AG10803 (cell line): ENCODE measurements at places on chromosomes 6 and 20.

DNA sequence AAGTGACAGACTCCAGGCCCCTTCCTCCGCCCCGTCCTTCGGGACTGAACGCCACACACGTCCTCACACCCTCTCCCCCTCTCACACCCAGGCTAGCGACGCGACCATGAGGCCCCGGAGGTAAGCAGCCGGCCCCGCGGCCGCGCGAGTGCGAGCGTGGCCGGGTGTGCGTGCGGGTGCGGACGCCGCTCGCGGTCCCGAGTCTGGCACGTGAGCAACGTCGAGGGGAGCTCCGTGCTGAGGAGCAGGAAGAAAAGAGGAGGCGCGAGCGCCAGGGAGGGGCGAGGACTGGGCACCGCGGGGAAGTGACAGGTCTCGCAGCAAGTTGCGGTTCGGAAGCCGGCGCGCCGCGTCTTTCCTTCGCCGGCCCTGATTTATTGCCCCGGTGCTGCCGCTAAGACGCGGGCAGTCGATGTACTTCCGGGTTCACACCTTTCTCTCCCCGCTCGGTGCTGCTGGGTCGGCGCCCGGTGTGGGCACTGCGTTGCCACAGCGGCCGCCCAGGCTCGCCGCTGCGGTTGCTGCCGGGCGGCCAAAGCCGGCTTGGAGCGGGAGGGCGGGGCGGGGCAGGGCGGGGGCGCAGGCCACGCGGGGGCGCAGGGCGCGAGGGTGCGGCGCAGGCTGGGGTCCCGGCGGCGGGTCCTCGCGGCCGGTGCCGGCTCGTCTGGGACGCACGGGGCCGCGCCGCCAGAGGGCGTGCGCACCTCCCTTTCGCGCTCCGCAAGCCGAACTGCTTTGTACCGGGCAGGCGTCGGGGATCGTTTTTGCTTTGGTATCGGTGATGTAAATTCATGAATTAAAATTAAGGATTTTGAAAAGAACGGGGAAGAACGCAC lies 15.8 kb upstream of the LIN28B start:
- peak; percentile 17 for DNase-seq

DNA sequence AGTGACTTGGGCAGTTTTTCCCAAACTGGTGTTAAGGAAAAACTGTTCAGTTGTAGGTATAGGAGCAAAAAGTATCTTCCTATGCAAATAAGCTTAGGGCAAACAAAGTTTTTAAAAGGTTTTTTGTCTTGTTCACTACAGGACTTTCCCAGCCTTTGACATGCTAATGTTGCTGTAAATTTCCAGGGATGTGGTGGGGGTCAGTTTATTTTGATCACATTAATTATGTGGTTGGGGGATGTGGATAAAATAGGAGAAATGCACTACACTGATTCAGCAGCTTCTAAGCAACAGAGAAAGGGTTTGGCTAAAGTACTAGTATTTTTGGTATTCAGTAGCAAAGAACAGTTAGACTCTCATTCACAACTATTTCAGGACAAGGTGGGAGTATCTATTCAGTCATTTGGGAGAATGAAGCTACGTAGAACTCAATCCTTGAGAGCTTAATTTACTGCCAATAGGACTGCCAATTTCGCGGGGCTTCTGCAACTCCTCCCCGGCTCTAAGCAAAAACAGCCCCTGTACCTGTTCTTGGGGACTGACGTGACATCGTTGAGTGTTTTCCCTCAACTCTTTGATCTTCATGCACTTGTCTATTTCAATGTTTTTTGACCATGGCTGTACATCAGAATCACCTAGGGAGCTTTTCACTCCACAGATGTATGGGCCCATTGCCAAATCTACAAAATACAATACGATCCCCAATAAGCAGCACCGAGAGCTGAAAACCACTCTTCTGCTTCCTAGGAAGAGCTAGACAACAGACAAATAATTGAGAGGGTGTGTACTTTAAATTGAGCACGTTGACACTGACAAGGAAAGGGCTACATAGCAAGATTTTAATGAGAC lies 94.8 kb upstream of the NHSL1 start:
- DNase-seq = no peak

- DNase-seq = peak; percentile 93
These were observed 38.5 kb upstream of the AHI1 start for GRCh38 chr6:135535989-135536414.

DNA sequence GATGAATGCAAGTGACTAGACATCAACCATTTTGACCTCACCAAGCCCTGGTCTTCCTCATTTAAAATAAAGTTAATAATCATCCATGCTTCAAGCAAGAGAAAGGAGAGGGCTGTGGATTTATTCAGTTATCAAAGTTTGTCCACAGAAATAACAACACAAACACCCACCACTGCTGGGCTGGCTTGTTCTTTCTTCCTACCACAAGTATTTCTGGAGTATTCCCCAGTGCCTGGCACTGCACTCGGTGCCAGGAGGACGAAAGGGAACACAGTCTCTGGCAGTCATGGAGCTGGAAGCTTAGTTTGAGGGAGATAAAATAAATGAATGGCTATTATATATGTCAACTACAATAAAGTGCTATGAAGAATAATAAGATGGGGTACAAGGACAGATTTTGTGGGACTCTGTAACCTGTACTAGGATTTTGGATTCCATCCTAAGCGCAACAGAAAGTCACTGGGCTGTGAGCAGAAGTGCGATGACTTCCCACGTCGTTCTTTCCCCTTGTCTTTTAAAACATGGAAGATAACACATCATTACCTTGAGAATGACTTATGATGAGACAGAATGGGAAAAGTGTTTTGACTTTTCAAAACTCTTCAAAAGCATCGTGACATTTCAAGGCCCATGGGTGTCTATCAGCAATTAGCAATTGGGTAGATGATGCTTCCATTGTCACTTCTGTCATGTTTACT lies 74.5 kb upstream of the TRAF3IP2 start:
- no peak for DNase-seq

DNA sequence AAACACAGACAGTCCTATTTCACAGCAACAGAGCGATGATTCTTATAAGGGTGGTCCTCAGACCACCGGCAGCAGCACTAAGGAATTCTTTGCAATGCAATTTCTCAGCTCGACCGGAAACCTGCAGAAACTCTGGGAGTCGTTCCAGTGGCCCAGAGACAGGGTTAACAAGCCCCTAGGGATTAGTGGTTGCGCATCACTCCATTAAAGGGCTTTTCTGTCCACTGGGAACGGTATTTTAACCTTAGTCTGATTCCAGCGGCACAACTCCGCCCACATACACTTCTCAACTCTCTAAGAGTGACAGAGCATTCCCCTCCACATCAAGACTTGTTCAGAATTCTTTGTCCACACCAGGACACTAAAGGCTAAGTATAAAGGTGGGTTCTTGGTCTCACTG lies 341.5 kb downstream of the TFAP2A start:
- DNase-seq = no peak

GRCh38 chr20:45704969-45705637 lies at the start of gene WFDC10B:
WFDC10B (minus strand) TSS chr20:45705019; CDS start chr20:45685992, 19,027 bp downstream.
- no peak for DNase-seq

DNA sequence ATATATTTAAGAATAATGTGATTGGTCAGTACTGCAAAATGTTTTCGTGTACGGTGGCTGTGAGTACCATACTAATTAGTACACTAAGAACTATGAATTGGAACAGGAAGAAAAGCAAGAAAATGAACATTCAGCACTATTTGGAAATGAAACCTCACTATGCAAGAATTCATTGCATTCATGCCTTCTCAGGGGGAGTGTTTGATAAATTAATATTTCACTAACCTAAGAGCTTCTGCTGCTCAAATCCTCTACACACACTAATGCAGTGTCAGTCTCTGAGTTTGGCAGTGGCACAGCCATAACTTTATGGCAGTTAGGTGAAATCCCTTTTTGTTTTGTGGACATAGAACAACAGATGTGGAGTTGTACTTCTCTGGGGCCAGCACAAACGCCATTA lies 60.1 kb downstream of the SLC16A10 start:
- DNase-seq = no peak

- no peak for DNase-seq
These were observed 55.6 kb downstream of the UTRN start for GRCh38 chr6:144340541-144341371.

DNA sequence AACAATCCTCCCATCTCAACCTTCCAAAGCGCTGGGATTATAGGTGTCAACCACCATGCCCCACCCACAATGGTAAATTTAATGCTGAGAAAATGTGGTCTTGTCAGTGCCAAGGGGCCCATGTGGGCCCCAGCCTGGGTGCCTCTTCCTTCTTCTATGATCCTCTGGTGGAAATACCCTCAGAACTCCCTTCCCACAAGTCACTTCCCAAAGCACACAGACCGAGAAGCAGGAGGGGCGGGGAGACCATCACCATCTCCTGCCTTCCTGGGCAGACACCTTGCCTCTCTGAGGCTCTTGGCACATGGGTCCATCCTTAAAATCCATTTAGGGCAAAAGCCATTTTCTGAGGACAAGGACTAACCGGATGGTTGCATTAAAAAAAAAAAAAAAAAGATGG lies 59.0 kb downstream of the NOL4L start:
- no peak for DNase-seq

DNA sequence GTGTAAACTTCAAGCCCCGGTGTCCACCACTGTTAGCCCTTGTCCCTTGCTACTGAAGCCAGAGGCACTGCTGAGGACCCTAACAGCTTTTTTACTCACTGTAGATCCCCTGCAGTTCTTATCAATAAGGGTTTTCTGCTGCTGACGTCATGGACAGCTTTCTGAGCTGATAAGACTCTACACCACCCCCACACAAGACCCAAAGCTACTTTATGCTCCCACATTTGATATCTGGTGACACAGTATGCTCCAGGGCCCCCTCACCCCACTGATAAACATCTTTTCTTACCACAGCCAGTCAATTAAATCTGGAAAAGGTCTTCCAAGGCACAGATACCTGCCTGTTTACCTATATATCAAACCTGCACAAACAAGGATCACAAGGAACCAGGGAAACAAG lies 65.3 kb downstream of the NUS1 start:
- DNase-seq = no peak

DNA sequence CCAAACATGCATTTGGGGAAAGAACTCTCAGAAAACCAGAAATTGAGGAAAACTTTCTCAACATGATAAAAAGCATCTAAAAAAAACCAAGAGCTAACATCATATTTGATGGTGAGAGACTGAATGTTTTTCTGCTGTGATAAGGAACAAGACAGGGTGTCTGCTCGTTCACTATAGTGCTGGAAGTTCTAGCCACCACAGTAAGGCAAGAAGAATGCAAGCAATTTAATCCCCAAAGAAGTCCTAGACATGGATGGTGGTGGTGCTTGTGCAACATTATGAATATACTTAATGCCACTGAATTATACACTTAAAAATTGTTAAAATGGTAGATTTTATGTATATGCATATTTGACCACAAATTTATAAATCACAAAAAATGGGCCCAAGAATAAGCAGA lies 53.4 kb downstream of the LYRM2 start:
- DNase-seq = peak; percentile 3

DNA sequence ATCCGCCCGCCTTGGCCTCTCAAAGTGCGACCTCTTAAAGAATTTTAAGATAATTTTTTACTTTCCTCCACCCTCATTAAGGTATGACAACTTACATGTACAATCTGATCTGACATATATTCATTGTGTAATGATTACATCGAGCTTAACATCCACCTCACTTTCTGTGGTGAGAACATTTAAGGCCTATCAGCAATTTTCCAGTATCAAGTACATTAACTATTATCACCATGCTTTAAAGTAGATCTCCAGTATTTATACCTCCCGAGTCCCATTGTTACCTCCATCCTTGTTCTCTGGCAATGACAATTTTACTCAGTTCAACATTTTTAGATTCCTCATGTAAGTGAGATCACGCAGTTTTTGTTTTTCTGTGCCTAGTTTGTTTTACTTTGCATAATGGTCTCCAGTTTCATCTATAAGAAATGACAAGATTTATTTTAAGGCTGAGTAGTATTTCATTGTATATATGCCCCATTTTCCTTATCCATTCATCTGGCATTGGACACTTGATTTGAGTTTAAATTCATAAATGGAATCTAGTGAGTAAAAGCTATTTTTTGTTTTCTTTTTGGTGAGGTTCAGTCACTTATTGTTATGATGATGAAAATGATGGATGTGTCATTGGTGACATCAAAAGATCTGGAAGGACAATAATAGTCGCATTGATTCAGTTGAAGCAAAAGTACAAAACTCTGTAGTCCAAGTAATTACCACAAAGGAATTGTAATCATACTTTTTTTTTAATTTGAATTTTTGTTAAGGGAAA lies 87.0 kb downstream of the OR2B2 start:
- no peak for DNase-seq

DNA sequence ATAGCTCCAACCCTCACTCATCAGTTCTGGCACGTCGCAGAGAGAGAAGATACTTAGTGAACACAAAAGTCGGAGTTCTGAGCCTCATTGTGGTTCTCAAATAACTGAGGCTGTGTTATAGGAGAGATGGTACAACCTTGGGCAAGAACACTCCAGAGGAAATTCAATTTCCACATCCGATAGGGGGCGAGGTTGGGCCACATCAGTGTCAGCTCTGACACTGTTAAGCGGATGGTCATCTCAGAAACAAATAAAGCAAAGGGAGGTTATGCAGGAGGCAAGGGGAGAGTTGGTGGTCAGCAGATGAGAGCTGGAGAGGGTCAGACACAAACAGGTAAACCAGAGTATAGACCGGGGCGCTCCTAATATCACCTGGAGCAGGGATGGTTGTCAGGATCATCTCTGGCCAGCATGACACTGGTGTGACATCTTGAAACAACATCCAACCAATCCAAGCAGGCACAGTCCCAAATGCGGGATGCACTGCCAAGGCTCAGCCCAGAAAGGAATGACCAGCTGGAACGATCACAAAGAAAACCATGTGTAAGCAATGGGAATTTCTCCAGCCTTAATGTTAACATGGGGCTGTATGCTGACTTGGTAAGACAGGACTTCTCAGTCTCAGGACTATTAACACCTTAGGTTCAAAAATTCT lies 331.8 kb downstream of the HACE1 start:
- peak; percentile 49 for DNase-seq

DNA sequence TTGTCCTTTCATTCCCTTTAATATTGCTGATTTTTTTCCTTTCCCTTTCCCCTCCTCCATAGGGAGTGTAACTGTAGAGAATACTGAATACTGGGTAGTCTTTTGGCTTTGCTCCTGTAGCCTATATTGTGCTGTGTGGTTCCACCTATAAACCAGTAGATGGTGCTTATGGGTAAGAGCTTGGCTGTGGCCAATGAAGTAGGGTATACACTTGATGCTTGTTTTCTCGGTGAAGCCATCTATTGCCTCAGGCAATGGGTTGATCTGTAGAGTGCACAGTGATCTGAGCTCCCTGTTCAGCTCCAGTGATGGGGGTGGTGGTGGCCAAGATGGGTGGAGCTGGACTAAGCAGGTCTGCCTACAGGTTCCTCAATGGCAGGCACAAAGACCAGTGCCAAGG lies 203.3 kb upstream of the IMPG1 start:
- no peak for DNase-seq

GRCh38 chr6:55019591-55019990 lies 154.7 kb upstream of the HCRTR2 start:
- no peak for DNase-seq

GRCh38 chr20:46652699-46653098 lies 1.4 kb upstream of the SLC13A3 start:
- no peak for DNase-seq

DNA sequence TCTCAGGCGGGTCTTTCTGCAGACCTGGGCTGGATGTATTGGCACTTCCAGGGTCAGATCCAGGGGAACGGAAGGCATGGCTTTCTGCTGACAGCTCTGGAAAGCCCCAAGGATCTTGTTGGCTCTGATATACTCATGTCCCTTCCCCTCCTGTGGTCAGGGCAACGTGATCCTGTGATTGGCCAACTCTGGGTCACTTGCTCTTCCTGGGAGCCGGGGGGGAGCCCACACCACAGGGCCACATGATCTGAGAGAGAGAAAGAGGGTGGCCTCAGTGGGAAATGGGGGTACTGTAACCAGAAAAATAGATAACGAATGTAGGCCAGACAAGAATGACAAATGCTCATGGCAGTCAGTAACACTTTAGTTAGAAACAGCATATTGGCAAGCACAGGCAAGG lies 223.0 kb downstream of the NFATC2 start:
- DNase-seq = no peak
